Trophoblast cell (in vitro differentiated cells and primary cell): ENCODE measurements at places on chromosomes 12 and 14.
A peak's percentile ranks its signal among the peaks of the same experiment; 100 is the strongest.

GRCh38 chr14:92247341-92247740, 75.6 kb upstream of the SLC24A4 start:
- DNase-seq = no peak

- DNase-seq = no peak
Observed at GRCh38 chr12:118325081-118325480, 47.6 kb downstream of the TAOK3 start.

DNA sequence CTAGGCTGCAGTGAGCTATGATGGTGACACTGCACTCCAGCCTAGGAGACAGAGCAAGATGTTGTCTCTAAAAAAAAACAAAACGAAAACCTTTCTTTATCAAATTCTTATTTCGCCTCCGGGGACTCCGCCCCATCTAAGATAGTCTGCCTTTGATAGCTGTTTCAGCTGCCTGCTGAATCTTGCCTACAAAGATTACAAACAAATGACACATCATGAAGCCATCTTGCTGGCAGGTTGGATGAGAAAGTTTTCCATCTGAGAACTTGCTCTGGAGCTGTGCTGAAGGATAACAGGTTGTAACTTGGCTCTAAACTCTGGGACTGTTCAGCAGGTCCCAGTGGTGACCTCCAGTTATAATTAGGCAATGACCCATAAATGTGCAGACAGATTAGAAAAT, 41.8 kb upstream of the AEBP2 start:
- DNase-seq = peak; percentile 96

- DNase-seq = no peak
Observed at GRCh38 chr14:100403802-100404365, 80.7 kb downstream of the SLC25A47 start.

GRCh38 chr12:6092784-6093722, 31.4 kb downstream of the VWF start:
- peak; percentile 94 for DNase-seq

- peak; percentile 68 for DNase-seq
Observed at GRCh38 chr12:39327510-39327909, 115.4 kb downstream of the KIF21A start.

GRCh38 chr14:100342195-100342594, 19.1 kb downstream of the SLC25A47 start:
- no peak for DNase-seq

DNA sequence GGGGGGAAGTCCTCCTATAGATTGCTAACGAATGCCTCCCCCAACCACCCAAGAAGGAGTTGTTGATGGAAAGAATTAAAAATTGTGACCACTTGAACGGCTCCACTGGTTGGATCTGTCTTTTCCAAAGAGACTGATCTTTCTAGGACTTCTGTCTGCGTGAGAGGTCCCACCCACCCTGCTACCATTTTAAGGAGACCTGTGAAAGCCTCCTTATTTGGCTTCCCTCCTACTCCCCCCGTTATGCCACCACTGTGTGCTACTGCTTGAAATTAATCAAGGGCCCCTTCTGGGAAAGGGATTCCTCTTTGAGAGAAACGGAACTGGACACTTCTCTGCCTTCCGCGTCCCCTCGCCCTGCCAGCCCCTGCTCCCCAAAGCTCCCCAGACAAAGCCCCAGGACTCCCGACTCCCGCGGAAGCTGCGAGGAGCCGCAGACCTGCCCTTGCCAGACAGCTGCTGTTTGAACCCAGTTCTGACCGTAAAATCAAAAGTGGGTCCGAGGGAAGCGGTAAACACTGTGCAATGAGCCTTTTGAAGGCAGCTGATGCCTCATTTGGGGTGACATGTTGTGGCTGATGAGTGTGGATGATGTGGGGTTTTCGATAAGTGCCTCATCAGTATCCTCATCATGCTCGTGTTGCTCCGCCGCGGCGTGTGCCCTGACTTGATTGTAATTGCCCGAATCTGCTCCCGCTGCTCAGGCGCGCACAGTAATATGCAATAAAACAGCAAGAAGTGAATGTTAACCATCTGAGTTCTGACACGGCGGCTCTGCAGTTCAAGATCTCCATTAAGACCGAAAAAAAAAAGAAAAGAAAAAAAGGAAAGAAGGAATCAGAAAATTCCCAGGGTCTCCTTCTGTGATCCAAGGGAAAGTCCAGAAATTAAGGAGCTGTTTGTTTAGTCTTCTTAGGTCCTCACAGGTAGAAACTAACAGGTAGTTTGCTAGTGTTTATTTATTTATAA, 48.2 kb downstream of the MBIP start:
- no peak for DNase-seq

GRCh38 chr12:121578230-121579189, 2.3 kb downstream of the KDM2B start:
- peak; percentile 13 for DNase-seq

- DNase-seq = no peak
Observed at GRCh38 chr12:13377698-13378097, 181.2 kb downstream of the EMP1 start.

DNA sequence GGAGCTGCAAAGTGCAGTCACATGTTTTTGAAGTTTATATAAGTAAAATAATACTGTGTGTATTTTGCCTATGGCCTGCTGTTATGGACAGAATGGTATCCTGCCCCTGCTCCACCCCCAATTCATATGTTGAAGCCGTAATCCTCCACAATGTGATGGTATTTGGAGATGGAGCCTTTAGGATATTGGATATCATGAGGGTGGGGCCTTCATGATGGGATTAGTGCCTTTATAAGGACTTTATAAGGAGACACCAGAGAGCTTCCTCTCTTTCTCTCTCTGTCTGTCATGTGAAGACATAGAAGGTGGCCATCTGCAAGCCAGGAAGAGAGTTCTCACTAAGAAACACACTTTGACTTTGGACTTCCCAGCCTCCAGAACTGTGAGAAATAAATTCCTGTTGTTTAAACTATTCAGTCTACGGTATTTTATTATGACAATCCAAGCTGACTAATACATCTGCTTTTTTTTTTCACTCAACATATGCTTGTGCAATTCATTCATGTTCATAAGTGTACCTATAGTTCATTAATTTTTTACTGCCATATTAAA, 3.1 kb upstream of the CHPT1 start:
- no peak for DNase-seq

GRCh38 chr14:75578786-75579337, 442 bp downstream of the FLVCR2 start:
- peak; percentile 73 for DNase-seq

- no peak for DNase-seq
Observed at GRCh38 chr12:41162461-41162860, 25.7 kb upstream of the PDZRN4 start.

- no peak for DNase-seq
Observed at GRCh38 chr12:59056966-59057365, 136.7 kb upstream of the LRIG3 start.

- DNase-seq = peak; percentile 51
Observed at GRCh38 chr14:32986791-32987540, 48.3 kb downstream of the NPAS3 start.

GRCh38 chr14:61537563-61538463, 157.5 kb upstream of the HIF1A start:
- peak; percentile 83 for DNase-seq

- no peak for DNase-seq
Observed at GRCh38 chr12:33628087-33628486, 188.5 kb upstream of the SYT10 start.

GRCh38 chr14:56351861-56352260, 227.7 kb upstream of the TMEM260 start:
- DNase-seq = peak; percentile 92

DNA sequence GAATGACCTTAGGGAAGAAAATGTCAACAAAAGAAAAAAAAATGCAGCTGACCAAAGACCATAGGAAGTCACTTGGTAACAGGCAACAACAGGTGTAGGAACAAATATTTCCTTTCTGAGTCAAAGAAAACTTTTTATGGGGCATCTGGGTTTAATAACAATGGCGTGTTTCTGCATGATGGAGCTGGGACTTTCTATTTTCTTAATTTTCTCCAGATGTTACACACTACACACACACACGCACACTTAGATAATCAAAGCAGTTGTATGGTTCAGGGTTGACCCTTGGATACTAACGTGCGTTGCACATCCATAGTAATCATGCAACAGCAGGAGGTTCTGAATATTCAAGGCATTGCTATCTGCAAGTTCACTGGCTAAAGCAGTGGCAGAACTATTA, 47.9 kb upstream of the NTF3 start:
- no peak for DNase-seq

DNA sequence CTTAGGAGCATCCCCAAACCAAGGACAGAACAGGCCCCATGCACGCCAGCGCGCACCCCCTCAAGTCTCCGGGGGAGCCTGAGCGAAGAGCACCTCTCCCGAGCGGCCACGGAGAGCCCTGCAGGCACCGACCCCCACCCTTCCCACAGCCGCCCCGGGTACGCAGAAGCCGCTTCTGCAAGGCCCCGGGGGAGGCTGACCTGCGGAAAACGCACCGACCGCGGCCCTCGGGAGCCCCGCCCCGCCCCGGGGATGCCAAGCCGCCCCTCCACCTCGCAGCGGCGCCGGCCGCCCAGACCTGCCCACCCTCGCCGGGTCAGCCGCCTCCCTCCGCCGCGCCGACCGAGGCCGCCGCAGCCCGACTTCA, 385 bp downstream of the CAPRIN2 start:
- no peak for DNase-seq

DNA sequence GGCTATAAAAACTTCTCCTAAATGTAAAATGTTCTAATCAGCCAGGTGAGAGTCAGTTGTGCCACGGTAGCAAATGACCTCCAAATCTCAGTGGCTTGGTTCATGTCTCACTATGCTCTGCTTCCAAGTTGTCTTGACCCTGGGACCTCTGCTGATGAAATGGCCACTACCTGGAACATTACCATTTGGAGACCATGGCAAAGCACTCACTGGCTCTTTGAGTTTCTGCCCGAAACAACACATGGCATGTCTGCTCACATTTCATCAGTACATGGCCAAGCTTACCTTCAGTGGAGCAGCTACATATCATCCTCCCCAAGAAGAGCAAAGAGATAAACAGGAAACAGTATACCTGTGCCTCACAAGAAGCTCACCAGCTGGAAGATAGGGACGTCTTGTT, 40.2 kb downstream of the PLEKHG7 start:
- DNase-seq = no peak

DNA sequence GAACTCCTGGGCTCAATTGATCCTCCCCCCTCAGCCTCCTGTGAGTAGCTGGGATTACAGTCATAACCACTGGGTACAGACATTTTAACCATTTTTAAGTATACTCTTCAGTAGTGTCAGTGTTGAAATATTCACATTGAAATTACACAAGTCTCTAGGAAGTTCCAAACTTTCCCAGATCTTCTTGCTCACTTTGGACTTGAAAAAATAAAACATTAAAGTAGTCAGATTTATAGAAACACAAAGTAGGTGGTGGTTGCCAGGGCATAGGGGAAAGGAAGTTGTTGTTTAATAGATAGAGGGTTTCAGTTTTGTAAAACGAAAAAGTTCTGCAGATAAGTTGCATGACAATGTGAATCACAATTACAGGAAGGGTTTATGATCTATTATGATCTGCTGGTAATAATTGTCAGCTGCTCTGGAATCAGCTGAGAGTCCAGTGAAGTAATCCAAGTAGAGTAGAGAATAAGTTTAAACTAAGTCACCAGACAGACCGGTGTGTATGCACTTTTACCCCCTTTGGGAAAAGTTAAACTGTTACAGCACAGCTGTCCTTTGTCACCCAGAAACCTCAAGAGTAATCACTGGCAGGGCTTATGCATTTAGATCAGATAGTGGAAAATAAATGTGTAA, 27.4 kb downstream of the PCNX1 start:
- DNase-seq = no peak

DNA sequence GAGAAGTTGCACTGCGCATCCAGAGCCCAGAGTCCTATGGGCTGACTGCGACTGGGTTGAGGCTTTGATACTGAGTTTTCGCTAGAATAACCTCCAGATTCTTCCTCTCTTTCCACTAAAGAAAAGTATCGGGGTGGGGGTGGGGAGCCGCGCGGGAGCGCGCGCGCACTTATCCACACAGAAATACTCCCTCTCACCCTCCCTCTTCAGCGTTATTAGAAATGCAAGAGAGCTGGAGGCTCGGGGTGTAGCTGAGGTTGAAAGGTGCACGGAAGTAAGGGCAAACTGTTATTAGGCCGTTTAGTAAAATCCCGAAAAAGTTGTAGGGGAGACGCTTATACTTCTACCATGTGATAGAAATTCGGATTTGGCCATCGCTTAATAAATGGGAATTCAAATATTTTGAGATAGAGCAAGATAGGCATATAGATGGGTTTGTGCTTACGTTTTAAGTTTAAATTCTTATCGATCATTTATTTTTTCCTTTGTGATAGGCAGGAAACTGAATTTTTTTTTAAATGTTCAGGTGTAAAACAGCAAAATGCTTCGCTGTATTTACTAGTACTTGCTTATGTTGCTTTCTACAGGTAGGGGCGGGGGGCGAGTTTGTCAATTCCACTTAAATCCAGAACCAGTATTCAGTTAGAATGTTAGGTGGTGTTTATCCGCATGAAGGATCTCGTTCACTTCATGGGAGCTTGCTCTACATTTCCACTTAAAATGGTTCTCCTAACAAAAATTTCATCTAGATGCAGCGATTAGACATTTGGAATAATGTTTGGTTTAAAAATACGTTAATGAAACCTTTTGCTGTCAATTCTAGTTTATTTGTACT, 1.1 kb downstream of the ARHGAP5 start:
- DNase-seq = no peak

- DNase-seq = peak; percentile 41
Observed at GRCh38 chr12:66144791-66145754, 14.5 kb upstream of the LLPH start.

DNA sequence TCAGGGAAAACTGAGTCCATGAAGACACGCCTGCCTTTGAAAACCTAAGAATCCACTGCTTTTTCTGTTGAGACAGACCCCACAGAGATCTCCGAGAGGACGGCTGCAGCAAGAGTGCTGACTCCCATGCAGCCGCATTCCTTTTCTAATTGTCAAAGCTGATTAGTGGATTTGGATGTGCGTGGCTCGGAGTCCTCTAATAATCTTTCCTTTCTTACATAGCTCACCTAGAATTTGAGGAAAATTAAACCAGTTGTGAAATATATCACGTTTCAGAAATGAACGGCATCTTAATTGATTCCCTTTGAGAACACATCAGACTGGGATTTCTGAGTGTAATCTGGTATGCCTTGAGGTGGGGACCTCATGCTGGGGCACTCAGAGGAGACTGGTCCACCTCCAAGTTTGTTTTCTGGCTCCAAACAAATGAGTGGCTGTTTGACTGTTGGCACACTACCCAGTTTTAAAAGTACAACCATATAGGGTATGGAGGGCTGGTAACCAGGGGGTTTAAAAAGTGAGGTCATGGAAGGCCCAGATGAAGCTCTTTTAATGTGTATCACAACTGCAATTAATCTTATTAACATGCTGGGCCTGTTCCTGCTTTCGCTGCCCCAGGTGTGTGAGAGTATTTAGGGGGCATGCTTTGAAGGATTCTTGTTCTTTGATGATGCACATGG, 63.3 kb downstream of the RASSF3 start:
- DNase-seq = no peak
